ENCODE measurements at places on chromosomes 11 and 22.

GRCh38 chr22:17149076-17149815, 9.8 kb downstream of the HDHD5 start:
- DNase-seq = no peak

DNA sequence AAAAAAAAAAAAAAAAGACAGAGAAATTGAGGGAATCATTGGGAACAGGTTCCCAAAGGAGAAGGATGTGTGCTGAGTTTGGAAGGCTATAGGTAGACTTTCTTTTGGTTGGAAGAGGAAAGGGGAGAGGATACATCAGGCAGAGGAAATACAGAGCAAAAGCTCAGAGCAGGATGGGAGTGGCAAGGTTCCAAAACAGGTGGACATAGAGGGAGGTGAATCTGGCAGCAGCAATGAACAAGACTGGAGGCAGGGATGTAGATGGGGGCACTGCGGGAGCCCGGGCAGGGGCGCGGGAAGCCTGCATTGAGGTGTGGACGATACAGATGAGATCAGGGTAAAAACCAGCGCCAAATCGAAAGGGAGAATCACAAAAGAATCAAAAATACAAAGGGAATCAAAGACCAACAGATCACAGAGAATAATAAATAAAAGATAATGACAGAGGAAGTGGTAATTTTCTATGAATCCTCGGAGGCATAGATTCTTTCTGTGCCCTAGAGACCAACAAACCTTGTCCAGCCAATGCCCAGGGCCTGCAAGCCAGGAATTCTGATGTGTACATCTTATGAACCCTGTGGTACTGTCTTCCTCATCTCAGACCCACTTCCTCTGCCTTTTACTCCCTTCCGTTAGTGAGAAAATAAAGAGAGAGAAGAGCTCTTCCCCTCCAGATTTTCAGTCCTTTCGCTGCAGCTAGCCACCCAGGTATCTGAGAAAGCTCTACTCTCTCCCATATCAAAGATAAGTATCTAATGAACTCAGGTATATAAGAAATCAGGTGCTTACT, 70.3 kb downstream of the SLC1A2 start:
- no peak for DNase-seq

- no peak for DNase-seq
Measured at GRCh38 chr22:24162436-24162835, 18.9 kb upstream of the SUSD2 start.

DNA sequence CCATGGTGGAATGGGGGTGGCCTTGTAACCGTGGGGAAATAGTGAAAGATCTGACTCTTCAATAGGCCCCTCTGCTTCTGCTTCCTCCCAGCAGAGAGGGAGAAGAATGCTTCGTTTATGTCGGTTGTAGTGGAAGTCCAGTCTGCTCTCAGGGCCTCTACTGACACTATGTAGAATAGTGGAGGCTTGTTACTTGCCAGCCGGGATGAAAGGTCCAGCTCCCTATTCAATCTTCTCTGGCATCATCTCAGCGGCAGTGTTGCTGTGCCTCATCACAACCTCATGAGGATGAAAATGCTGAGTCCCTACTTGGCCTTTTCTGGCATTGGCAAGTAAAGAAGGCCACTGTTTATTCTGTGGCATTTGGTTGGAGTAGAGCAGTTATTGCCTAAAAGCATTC, 820.9 kb upstream of the TENM4 start:
- no peak for DNase-seq

DNA sequence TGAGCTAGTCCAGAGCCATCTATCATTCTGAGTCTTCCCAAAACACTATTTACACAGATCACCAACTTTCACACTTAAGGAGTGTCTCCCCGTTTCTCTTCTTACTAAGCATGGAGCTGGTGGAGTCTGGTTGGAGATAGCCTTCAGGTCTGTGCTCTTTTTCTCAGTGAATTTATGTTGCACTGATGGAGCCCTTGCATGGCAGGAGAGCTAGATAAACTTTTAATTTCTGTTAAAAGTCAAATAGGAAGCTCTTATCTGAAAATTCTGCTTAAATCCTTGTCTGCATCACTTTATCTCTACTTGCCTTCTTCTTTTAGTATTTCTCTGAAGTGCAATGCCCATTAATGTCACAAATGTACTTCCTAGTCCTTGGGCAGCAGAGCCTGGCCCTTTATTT, 63.4 kb downstream of the ST3GAL4 start:
- no peak for DNase-seq

GRCh38 chr11:70186420-70186819, 16.7 kb upstream of the FADD start:
- no peak for DNase-seq

- DNase-seq = no peak
Measured at GRCh38 chr22:43654271-43654670, 157.8 kb downstream of the EFCAB6 start.
